NCI-H1417 treated with DMSO at 0.1 percent for 48 hours (cell line): ENCODE measurements at places on chromosomes 11 and 22.

- DNase-seq = no peak
Measured at GRCh38 chr22:31235081-31235480, 23.0 kb downstream of the LIMK2 start.

DNA sequence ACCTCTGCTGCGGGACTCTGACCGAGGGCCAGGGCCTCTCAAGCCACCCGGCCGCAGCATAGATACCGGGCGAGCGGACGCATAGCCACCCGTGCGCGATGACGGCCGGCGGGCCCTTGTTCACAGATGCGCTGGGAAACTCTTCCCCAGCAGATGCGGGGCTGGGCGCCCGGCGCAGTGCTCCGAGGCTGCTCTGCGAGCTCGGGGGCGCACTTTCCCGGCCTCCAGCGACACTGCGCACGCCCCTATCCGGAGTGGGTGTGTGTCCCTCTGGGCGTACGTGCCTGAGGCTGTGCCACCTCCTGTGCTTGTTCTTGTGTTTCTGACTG is 104.7 kb upstream of the E2F8 start:
- no peak for DNase-seq

- DNase-seq = no peak
Measured at GRCh38 chr11:129453293-129453721, 77.7 kb downstream of the BARX2 start.

- peak; percentile 80 for DNase-seq
Measured at GRCh38 chr11:12746593-12747097, 72.4 kb downstream of the TEAD1 start.

GRCh38 chr11:34905666-34906065 is 10.5 kb downstream of the APIP start:
- no peak for DNase-seq

DNA sequence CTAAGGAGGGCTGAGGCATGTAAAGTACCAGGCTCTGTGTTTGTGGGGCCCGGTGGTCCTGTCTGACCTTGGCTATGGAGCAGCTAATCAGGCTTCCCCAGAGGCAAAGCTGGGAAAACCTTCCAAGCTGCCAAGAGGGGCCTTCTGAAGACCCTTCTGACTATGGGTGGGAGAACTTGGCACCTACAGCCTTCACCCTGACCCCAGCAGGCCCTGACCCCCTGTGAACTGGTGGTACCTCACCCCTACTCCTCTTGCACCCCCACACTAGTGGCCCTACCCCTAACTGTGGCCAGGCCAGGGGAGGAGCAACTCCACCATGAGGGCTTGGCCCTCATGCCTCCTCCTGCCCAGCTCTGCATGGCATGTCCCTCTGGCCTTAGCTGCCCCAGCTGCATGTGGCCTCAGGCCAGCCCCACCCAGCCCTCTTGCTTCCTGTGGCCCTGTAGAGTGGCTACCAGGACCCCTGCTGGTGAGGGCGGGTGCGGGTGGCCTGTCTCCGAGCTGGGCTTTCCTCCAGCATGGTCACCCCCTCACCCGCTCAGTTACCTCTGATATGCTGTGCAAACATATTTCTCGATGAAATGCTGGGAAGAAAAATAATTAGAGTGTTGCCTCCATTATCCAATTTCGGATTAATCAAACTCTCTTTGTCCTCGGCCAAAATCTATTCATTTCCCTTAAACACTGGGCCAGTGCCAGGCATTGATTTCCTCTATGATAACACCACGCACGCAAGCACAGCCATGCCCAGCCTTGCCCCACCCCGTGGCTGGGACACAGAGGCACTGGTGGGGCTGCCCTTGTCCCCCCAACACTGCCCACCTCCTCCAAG is 7.5 kb downstream of the GNAZ start:
- no peak for DNase-seq

DNA sequence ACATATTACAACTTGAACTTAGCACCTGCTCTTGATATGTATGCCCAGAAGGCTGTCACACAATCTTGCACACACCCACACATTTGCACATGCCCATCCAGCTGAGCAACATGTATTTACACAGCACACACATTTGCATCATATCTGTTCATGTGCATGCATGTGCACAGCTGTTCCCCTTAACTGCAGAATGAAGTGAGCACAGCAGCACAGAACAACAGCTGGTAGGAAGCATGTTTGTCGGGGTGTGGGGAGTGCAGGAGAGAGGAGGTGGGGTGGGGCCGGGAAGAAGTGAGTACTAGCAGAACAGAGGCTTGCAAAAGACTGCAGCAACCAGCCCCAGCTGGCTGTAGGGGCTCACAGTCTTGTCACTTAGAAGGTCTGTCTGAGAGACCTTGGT is 296.5 kb downstream of the KIRREL3 start:
- DNase-seq = no peak

GRCh38 chr11:19499026-19499669 is 213.5 kb upstream of the NAV2 start:
- DNase-seq = peak; percentile 40

DNA sequence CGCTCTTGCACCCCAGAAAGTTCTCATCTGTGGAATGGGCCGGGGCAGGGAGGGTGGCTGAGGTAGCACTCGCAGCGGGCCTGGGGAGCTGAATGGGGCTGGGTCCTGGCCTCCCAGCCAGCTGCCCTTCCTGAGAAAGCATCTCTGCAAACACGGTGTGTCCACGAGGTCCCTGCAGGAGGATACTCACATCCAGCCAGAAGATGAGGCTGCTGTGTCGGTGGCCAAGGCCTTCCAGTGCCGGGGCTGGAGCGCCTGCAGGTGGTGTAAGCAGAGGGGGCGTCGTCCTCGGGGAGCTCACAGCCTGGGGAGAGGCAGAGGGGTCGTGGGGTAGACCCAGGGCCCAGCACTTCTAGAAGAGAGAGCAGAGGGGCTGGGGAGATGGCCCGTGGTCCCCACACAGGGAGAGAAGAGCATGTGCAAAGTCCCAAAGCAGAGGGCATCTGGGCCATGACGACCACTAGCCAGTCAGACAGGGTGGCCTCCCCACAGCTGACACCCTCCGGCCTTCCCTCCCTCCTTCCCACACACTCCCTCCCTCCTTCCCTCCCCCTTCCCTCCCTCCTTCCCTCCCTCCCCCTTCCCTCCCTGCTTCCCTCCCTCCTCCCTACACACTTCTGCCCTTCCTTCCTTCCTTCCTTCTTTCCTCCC is 97.9 kb downstream of the WNT7B start:
- DNase-seq = no peak

GRCh38 chr11:11075515-11076171 is 217.8 kb upstream of the ZBED5 start:
- DNase-seq = no peak
